ENCODE measurements at places on chromosomes 6 and 20.
A peak's percentile ranks its signal among the peaks of the same experiment; 100 is the strongest.

GRCh38 chr20:47360297-47361056 lies 4.0 kb upstream of the ZMYND8 start:
- peak; percentile 94 for DNase-seq

- DNase-seq: no peak
These were observed 127.9 kb upstream of the FOXO3 start for GRCh38 chr6:108432792-108433191.

GRCh38 chr6:63537959-63538300 lies 34.4 kb upstream of the LOC128125822 start:
- DNase-seq: no peak

DNA sequence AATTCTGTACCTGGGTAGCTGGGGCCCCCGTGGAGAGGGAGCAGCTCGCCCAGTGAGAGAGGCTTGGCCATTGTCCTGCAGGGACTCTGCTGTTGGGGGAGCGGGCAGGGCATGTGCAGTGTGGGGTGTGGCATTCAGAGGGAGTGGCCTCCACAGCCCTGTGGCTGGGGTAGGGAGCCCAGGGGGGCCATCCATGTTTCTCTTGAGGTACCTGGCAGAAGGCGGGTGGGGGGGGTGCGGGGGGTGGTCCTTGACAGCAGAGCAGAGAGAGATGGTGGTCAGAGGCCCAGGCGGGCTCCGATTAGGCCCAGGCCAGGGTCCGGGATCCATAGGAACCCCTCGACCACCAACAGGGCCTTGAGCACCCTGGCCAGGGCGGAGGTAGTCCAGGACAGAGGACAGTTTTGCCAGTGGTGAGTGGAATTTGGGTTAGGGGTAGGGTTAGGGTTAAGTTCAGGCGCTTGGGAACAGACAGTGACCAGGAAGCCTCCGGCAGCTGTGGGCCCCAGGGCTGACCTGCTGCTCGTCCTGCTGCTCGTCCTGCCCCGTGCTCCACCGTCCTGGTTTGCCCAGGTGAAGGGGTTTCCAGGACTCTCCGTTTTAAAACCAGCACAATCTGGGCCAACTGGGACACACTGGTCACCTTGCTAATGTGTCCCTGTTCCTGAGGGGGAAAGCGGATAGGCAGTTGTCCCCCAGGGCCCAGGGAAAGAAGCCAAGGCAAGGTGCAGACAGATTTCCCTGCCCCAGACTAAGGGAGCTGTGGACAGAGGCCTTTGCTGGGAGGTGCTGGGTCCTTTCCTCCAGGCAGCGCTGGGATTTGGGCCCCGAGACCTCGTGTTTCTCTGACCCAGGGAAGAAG lies 24.8 kb upstream of the MYT1 start:
- no peak for DNase-seq

DNA sequence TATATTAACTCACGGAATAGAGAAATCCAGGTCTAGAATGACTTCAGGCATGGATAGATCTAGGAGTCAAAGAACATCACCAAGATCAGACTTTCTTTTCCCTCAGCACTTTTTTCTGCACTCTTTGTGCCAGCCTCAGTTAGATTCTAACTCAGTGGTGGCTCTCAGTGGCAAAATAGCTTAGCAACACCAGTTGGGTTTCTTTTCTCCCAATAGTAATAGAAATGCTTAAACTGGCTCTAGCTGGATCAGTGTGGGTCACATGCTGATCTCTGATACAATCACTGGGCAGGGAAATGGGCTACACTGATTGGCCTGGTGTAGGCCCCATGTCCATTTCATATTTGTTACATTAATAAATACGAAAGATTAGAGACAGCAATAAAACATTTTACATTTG lies 44.2 kb upstream of the ARFGEF2 start:
- no peak for DNase-seq

DNA sequence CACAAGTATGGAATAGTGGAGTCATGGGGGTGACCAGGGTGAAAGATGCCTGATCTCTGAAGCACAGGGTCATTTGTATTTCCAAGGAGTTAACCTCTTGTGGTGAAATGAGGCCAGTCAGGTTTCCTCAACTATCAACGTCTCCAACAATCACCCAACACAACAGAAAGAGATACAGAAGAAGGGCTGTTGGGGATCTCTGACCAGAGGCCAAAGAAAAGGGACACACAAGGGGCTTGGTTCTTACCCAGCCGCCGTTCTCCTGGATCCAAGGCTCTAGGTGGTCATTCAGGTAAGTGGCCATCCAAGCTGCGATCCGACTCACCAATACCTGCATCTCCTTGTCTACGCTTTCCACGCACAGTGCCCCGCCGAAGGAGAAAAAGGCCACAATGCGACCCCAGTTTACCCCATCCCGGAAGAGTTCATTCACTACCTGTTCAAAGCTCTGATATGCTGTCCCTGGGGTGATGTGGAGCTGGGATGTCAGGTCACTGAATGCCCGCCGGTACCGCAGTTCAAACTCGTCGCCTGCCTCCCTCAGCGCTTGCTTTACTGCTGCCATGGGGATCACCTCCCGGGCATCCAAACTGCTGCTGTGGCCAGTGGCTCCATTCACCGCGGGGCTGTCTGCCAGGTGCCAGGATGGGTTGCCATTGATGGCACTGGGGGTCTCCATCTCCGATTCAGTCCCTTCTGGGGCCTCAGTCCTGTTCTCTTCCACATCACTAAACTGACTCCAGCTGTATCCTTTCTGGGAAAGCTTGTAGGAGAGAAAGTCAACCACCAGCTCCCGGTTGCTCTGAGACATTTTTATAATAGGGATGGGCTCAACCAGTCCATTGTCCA lies 1.0 kb downstream of the BCL2L1 start:
- DNase-seq: peak; percentile 31

DNA sequence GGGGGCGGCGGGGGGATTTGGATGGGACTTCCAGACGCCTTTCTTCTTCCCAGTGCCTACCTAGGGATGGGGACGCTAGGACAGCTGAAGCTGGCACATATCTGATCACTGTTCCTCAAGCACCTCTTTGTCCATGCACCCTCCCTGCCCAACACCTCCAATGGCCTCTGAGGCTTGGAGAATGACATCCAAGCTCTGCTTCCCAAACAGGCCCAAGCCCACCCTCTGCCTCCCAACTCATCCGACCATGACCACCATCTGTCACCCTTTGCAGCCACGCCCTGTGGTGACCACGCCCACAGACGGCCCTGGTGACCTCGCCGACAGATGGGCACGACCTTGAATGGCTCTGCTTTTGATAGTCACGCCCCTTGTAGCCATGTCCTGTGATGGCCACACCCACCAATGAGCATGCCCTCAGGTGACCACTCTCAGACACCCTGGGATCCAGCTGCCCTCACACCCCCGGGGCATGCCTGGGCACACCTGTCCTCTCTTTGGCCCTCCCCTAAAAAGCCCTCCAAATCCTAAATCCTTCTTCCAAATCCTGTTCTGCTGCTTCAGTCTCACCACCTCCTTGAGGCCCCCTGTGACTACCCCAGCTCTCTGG lies 51.0 kb downstream of the SSR1 start:
- peak; percentile 43 for DNase-seq

GRCh38 chr6:80969439-80969838 lies 783.0 kb downstream of the TENT5A start:
- no peak for DNase-seq

DNA sequence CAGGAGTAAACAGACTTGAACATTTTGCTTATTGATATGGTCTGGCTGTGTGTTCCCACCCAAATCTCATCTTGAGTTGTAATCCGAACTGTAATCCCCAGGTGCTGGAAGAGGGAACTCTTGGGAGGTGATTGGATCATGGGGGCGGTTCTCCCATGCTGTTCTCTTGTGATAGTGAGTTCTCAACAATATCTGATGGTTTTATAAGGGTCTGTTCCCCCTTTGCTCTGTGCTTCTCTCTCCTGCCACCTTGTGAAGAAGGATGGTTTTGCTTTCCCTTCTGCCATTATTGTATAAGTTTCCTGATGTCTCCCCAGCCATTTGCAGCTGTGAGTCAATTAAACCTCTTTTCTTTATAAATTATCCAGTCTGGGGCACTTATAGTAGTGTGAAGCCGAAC lies 40.0 kb downstream of the MYLIP start:
- no peak for DNase-seq

GRCh38 chr6:102525336-102525735 lies 1131.8 kb downstream of the GRIK2 start:
- DNase-seq: no peak

DNA sequence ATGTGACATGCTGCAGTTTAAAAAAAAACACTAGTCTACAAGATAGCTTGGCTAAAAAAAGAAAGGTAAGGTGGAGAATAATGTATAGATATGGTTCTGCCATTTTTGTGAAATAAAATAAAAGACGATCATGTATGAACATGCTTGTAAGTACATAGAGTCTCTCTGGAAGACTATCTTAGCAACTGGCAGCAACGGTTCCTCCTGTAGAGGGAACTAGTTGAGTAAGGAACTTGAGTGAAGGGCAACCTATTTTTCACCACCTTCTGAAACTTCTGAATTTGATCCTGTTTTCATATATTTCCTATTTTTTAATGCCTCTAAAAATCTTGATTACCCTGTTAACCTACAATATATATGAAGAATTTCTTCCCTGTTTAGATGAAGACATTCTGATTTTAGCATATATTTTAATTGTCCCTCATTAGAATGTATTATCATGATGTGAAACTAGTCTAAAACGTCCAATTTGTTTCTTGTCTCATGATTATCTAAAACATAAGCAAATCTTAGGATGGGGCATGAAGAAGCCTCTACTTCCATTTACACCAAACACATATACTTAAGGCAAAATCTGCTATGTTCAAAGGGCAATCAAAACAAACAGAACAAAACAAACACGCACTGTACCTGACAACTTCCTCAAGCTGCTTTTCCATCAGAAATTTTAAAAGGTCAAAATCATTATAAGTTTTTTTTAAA lies 202.5 kb downstream of the ISM1 start:
- no peak for DNase-seq

DNA sequence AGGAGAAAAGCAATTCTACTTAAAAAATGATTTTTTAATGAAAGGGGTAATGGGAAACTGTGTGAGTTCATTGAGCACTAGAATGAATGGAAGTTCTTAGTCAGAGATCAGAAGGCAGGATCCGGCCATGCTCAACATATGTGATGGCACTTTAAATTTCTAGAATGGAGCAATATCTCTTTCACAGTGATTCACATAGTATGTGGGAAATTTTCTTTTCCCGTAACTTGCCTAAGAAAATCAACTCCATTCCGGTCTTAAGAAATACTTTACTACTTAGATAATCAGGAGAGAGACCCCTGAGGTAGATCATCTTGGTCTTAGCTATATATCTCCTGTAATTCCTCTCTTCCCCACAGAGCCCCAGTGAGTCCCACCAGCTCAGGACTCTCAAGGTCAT lies 131.8 kb downstream of the SCML4 start:
- no peak for DNase-seq

DNA sequence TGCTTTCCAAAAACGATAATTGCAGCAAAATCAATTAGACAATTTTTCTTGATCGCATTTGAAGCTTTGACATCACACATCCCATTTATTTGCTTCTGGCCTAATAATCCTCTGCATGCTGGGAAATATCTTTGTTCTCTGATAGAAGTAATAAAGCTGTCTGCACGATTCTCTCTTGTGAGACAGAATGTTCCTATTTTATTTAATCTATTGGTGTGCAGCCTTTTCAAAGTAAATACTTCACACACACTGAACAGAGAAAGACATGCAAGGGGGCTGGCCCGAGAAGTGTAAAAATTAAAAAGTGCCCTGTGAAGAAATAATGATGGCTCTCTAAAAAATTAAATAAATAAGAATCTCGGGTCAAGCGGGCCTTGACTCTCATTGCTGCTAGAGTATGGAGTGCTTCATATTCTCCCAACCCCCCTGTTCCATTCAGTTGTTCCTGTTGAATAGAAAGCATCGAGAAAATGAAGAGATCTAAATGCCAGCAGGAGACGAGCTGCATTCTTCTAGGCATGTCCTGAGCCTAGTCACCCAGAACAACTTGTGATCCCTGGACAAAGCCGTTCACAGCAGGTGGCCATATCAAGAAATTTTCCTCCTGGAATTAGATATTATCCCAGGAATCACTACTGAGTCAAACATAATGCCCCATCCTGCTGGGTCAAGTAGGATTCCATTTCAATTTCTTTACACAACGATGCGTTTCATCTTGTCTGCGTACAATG lies 625.9 kb upstream of the EPHA7 start:
- no peak for DNase-seq

- no peak for DNase-seq
These were observed 64.4 kb downstream of the SNAP25 start for GRCh38 chr20:10282979-10283456.

- no peak for DNase-seq
These were observed 32.5 kb downstream of the NT5E start for GRCh38 chr6:85482206-85482904.

- peak; percentile 50 for DNase-seq
These were observed 184.5 kb upstream of the PDE10A start for GRCh38 chr6:165847407-165848085.

DNA sequence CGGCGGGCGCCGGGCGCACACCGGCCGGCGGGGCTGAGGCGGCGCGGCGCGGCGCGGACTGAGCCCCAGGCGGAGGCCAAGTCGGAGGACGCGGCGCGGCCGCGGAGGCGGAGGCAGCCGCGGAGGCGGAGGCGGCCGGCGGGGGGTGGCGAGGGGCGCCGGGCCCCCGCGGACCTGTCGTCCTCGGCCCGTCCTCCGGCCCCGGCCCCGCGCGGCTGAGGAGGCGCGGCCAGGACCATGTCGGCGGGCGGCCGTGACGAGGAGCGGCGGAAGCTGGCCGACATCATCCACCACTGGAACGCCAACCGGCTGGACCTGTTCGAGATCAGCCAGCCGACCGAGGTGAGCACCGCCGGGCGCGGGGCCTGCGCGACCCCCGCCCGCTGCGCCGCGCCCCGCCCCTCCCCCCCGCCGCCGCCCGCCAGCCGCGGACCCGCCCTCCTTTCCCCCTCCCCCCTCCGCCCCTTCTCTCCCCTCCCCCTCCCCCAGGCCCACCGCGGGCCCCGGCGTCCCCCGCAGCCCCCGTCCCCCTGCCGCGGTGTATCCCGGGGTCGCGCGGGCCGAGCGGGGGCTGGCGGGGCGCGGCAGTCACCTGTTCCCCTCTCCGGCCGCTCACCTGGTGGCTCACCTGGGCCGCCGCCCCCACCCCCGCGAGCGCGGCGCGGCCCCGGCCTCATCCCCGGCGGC lies at the start of gene AFDN:
TSS of gene AFDN (plus strand) at position 16 of the 687 bp plus-strand sequence. CDS start at position 238, 222 bp downstream.
- DNase-seq: peak; percentile 49

GRCh38 chr20:5595744-5596143 lies 154.5 kb upstream of the SHLD1 start:
- DNase-seq: no peak

GRCh38 chr6:6820641-6821238 lies 232.2 kb downstream of the LY86 start:
- DNase-seq: no peak

- DNase-seq: no peak
These were observed 106.3 kb downstream of the NUS1 start for GRCh38 chr6:117781550-117781949.

GRCh38 chr6:126446248-126446647 lies 106.3 kb downstream of the CENPW start:
- DNase-seq: no peak

GRCh38 chr20:50111120-50111828 lies 1.7 kb downstream of the UBE2V1 start:
- DNase-seq: no peak

DNA sequence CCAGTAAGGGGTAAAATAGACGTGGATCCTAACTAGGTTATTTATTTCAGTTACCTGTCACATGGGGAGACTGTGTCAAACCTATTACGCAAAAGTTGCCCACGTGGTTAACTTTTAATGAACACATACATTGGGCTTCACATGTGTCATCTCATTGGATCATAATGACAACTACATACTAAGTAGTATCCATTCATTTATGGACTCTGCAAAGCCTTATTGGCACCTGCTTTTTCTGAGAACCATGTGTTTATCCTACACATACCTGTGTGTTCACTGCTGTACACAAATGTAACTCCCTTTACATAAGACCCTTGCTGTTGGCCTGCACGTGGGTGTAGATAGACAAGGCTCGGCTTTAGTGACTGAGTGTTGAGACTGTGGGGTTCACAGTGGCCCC lies 5.1 kb downstream of the BPIFA1 start:
- no peak for DNase-seq

Data from left cardiac atrium (tissue), 4 donors.